AG04449 (cell line): ENCODE measurements at places on chromosomes 2 and 18.

DNA sequence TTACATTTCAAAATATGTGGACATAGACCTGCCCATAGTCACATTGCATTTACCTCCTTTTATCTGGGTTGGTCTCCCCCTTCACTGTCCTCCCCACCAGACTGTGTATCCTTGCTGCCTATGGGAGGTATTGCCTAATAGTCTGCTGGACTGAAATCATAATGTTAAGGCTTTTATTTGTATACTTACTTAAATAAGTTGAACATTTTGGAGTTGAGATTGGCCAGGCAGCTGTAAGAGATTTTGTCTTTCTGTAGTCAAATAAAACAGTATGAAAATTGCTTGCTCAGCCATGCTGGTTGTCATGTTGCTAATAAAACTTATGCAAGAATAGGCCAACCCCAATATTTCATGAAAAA, 280.9 kb downstream of the PTPRM start:
- DNase-seq = no peak

- no peak for DNase-seq
Observed at GRCh38 chr2:23492337-23492675, 107.3 kb downstream of the KLHL29 start.

- no peak for DNase-seq
Observed at GRCh38 chr2:241018051-241018891, 19.9 kb downstream of the SNED1 start.

DNA sequence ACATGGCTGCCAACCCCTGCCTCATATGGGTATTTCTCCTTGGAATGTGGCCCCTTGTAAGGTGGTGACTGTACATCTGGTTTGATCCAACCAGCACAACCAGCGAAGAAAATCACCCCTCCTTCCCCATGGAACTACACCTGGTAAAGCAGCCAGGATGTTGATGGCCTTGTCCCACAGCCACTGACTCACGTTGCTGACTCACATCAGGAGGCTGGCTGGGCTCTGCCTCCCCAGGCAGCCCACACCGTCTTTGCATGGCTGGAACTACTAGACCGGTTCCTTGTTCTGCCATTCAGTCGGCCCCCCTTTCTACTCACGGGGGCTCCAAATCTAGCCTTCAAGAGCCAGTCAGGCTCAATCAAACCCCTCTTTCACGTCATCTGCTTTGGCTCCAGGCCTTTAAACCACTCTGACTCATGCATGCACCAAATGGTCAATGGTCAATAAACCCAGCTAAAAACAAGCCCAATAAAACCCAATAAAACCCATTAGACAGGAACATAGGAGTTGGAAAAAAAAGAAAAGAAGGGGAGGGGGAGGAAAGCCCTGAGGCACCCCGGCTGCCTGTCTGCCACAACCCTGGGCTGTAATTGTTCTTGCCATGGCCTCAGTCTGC, 114.8 kb downstream of the PLB1 start:
- DNase-seq = no peak

DNA sequence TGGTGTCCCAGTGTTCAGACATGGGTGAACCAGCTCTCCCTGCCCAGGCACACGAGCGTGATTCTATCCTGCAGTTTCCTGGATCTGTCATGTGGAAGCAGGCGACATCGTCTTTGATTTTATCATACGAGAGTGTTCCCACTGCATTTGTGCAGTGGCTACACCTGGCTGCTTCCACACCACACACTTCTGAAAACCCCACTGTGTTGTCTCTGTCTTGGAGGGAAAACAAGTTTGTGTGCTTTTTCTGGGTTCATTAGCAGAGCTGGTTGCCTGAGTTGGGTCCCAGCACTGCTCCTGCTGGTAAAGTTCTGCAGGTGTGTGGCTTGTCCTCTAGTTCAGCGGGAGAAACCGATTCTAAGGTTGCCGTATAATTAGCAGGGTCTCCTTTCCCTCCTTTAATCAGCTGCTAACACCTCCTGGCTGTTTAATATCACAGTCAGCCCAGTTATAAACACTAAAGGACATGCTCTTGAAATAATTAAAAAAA, 58.5 kb upstream of the TWIST2 start:
- no peak for DNase-seq

DNA sequence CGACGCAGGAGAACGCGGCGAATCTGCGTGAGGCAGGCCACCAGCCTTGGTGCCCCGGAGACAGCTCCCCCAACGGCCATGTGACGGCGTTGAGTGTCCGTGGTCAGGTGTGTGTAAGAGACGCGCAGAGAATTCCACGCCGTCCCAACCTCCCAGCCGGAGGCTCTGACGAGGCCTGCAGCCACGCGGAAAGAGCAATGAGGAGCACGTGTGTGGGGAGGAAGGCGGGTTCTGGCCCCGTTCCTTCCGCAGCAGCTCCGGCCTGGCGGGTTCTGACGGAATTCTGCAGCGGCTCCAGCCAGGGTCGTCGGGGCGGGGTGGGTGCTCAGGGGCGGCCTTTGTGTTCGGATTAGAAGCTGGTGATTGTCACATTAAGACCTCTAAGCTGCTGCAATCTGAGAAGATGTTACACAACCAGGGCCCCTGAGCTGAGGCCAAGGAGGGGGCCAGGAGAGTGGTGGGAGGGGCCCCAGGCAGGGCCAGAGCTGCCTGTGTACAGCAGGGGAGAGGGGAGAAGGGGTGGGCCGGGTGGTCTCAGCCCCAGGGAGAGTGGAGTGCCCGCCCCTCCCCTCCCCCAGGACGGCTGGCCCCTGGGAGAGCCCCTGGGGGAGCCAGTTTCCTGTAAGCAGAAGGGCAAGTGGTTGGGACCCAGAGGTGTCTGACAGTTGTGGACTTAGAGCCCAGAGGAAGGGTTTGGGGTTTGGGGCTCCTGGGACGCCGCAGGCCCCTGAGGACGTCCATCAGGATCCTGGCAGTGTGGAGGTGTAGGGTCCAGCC, 5.1 kb upstream of the GAL3ST2 start:
- DNase-seq = no peak

DNA sequence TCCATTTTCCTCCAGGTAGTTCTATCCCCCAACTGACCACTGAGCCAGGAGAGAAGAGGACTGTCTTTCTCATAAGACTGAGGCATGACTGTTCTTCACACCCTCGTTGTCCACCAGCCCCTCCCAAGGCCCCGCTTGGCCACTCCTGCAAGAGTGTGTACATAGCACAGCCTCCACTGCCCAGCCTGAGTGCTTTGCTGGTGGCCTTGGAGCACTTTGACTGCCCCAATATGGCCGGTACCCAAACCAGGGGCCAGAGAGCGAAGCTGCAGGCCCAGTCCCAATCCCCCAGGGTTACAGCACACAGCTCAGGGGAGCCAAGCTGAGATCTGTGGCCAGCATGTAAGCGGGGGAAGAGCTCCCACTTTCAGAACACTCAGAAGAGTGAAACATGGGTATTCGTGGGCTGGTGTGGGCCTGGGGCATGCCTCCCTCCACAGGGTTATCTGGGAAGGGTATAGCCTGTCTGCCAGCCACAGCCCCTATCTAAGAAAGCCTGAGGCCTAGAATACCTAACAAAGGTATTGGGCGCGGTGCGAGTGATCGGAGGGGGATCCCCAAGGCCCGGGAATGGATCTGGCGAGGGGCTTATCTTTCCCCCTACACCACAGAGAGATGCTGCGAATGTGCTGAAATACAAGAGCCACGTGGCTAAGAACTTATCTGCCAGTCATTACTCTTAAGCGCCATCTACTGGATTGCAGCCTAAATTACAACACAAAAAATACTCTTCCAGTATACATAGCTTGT, 163.8 kb downstream of the WDPCP start:
- DNase-seq = no peak

DNA sequence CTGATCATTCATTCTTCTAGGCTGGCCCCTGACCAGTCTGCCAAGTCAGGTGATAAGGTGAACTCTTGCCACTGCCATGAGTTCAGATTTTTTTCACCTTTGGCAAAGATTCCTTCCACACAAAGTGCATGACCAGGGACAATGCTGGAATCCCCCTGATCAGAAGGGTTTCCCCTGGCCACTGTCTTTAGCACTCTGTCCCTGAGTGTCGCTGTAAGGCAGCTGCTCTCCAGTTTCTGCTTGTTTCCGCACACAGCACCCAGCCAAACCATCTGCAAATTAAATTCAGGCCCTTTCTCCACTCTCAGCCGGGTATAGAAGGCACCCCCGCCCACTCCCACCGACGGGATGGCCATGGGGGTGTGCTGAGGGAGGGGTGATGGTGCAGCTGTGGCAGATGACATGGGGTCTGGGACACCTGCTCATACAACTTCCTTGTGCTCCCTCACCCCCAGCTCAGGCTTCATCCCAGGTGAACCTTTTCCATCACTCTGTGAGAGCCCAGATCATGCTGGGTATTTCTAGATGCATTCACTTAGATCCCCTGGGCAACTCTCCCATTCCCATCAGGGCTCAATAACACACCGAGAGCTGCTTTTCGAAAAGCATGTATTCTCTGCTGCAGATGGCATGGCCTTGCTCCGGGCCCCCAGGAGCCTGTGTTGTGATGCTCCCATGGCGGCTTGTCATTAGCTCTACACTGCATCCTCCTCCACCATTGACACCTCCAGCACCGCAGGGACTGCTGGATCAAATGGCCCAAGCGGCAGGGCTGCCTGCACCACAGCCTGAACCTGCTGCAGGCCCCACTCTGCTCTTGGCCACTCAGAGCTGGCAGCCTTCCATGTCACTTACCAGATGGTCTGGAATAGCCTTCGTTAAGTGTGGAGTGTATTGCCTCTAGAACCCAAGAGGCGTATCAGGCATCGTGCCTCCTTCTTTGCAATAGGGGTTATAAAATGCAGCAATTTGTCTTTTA, 52.3 kb upstream of the ROCK2 start:
- DNase-seq = no peak

DNA sequence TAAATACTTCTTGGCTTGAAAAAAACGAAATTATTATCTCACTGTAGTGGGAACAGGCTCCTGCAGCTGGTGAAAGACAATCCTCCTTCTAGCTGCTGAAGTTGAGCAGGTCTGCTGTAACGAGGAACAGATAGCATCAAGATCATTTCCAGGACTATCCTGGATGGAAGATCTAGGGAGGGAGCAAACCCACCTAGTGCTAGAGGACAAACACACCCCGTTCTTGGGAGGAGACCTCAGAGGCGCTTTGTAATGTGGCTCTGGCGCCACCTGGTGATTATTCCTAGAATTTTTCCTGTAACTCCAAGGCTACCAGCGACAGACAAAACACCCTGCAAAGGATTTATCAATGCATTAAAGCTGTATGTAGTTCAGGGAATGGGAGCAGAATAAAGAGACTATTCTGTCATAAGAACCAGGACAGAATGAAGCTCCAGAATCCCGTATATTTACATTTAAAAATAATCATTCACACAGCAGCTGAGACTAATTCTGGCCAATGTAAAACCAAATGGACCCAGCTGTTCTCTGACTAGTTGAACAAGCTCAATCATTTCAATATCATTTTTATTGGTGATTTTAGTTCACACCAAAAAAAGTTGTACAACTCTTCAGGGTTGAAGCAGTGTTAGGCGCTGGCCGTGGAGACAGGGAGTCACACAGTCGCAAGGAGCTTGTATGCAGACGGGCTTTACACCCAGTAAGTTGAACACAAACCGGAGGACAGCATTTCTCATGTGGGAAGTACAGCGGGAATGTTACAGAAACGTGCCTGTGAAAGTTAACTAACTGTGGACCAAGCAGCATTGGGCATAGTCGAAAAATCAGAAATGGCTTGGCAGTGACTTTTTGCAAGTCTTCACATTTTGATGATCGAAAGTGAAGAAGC, 290.3 kb downstream of the TRIB2 start:
- peak; percentile 7 for DNase-seq

GRCh38 chr2:37326285-37326684, 1.7 kb upstream of the PRKD3 start:
- DNase-seq = peak; percentile 45

GRCh38 chr18:24475926-24476589, 15.6 kb downstream of the HRH4 start:
- no peak for DNase-seq

DNA sequence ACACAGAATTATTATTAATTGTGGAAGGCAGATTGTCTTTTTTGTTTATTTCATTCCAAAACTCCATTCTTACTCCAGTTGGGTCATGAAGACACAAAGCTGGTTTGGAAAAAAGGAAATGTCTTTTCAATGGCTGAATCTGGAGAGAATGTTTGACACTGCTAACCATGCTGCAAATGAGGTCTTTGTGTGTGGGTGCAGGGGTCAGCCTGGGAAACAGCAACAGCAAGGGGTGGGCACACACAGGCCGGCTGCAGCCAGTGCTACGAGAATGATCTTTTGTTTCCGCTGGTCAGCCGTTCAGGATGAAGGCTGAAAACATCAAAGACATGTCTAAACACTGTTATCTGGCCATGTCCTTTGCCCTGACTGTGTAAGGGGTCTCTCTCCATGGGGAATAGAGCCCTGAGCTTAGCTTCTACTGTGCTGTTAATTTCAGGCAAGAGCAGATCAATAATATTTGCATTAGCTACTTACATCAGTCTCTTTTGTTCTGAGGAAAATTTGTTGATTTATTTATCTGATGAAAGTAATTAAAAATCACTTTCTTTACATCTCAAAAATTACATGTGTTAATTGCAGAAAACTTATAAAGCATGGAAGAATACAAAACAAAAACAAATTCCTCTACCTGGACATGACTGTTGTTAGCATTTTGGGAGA, 33.3 kb upstream of the E2F6 start:
- no peak for DNase-seq
